ENCODE measurements at places on chromosomes 5 and 9. TPM values are rescaled to one million over a fixed set of nuclear protein-coding genes. Genes with fewer than 3 reads are reported as not detected.
A peak's percentile ranks its signal among the peaks of the same experiment; 100 is the strongest.

DNA sequence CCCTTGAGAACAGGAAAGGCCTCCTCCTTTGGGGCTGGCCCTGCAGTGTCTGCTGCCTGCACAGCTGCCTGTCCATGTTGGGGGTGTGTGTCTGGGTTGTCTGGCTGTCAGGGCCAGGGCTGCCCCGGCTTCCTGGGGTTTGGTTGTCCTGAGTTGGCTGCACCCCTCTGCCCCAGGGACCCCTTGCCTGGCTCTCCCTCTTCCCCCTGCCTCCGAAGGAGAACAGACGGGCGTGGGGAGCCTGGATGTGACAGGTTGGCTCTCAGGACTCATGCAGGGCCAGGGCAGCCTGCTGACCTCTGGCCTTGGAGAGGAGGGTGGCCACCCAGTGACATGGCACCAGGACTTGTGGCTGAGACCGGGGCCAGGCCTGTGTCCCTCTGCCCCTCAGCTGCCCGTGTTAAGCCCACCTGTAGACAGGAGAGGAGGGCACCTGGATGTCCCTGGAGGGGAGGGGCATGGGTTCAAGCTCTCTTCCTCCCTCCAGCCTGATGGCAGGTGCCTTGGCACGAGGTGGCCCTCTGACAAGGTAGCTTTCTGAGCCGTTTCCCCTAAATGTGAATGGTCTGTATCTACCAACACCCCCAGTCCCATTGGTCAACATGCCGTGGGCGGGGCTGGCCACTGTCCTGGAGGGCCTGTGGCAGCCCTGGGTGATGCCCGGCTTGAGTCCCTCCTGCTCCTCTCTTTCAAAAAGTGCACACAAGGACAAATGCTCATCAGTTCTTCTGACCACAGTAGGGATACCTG, 34.9 kb downstream of the WNK2 start:
- no peak for DNase-seq

GRCh38 chr5:136666970-136667620, 301.8 kb upstream of the TRPC7 start:
- no peak for DNase-seq

DNA sequence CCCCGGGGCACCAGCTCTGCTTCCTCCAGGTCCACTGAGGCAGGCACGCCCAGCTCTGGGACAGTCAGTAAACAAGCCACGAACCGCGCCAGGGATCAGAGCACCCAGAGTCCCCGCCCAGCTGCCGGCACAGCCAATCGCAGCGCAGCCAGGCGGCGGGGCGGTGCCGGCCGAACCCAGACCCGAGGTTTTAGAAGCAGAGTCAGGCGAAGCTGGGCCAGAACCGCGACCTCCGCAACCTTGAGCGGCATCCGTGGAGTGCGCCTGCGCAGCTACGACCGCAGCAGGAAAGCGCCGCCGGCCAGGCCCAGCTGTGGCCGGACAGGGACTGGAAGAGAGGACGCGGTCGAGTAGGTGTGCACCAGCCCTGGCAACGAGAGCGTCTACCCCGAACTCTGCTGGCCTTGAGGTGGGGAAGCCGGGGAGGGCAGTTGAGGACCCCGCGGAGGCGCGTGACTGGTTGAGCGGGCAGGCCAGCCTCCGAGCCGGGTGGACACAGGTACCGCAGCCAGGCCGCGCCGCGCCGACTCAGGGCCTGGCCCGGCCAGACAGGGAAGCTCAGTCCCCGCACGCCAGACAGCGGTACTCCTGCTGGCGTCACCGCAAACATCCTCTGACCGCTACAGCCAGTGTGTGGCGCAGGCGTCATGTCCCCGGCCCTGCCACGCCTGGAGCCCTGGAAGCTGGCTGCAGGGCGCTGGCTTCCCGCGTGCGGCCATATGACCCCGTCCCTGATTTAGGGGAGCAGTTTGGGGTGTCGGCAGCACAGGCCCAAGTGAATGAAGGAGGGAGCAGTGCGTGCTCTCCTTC, at the start of gene CTSL:
CTSL (plus strand) TSS at position 220 of the 810 bp plus-strand sequence. CDS start 1,485 bp downstream, outside the sequence.
- DNase-seq, result peak; percentile 52

DNA sequence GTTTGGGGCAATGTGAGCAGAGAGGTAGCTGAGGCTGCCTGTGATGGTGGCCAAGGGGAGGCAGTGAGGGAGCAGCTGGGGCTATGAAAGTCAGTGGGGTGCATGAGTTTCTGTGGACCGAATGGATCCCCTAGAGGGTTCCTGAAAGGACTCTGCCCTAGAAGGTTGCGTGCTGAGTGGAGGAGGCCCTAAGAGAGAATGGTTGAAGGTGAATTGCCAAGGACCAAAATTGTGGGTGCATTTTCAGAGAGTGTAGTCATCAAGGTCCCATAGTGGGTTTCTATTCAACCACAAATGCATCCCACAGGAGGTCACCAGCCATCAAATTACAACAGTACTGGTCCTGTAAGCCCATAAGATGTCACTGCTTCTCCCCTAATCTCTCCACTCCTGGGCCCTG, 298.3 kb downstream of the CDK5RAP2 start:
- no peak for DNase-seq

- no peak for DNase-seq
These were observed 48.2 kb downstream of the RASGEF1C start for GRCh38 chr5:180160789-180161188.

DNA sequence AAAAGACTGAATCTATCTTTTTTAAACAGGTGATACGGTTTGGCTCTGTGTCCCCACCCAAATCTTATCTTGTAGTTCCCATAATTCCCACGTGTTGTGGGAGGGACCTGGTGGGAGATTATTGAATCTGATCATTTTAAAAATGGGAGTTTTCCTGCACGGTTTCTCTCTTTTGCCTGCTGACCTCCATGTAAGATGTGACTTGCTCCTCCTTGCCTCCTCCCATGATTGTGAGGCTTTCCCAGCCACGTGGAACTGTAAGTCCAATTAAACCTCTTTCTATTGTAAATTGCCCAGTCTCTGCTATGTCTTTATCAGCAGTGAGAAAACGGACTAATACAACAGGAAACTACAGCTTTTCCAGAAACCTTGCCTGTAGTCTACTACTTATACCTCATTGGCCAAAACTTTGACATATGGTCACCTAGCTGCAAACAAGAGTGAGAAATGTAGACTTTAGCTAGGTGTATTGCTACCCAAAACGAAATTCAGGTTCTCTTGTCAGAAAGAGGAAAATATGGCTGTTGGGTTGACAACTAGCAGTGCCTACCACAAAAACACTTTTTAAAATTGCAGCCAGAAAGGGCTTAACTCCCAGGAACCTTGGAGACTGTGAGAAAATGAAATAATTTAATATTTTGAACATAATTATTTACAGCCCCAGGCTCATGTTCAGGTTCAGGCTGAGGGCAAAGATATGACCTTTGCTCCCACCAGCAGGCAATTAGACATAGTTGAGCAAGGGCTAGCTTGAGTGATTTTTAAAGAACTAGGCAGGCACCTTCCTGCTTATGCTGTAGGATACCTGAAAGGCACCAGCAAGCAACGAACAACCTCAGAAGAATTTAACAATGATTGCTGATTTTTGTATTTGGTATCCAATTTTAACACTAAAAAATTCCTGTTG, 7.4 kb upstream of the AGGF1 start:
- DNase-seq, result no peak

- no peak for DNase-seq
These were observed 157.0 kb upstream of the SMIM23 start for GRCh38 chr5:171628633-171628974.

GRCh38 chr5:105670596-105670995, 2000.1 kb downstream of the EFNA5 start:
- DNase-seq, result no peak

DNA sequence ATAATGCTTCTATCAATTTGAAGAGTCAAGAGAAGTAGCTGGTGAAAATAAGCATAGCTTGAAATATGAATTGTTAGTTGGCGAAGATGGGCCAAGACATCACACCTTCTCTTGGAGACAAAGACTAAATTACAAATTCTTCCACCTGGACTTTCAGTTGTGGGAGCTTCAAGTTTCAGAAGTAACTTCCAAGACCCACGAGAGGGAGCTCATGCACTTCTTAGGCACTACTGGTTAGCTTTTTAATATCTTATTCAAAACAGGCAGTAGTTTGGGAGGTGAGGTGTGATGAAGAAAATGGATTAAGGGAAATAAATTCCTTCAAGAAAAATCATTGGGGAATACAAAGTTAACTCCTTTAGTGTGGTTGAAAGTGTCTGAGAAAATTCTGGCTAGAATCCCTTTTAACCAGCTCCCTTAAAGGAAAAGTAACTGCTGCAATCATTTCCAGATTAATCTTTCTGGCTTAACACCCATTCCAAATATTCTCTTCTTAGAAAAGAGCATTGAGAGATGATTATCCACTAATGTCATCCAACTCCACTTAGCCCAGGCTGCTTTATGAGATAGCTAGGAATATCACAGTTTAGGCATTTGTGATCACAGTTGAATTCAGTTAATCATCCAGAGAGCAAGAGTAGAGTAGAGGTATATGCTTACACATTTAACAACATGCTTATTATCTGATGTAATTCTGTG, 139.5 kb upstream of the DMRTA1 start:
- no peak for DNase-seq

GRCh38 chr5:176633598-176633997, 3.1 kb downstream of the EIF4E1B start:
- DNase-seq, result no peak

DNA sequence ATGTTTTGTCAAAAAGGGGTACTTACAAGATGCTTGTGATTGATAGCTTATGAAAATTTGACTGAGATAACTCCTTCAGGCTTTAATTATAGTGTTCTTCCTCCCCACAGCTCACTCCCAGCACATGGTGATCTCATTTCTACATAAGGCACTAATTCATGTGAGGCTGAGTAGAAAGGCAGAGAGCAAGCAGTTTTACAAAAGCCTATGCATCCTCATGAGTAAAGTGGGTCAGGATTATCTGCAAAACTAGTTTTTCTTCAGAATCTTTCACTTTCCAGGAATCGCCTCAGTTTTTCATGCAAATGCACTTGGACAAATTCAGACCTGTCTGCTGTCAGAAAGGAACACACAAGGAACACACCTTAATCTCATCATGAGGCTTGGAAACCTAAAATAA, 92.1 kb upstream of the FBN2 start:
- DNase-seq, result no peak

DNA sequence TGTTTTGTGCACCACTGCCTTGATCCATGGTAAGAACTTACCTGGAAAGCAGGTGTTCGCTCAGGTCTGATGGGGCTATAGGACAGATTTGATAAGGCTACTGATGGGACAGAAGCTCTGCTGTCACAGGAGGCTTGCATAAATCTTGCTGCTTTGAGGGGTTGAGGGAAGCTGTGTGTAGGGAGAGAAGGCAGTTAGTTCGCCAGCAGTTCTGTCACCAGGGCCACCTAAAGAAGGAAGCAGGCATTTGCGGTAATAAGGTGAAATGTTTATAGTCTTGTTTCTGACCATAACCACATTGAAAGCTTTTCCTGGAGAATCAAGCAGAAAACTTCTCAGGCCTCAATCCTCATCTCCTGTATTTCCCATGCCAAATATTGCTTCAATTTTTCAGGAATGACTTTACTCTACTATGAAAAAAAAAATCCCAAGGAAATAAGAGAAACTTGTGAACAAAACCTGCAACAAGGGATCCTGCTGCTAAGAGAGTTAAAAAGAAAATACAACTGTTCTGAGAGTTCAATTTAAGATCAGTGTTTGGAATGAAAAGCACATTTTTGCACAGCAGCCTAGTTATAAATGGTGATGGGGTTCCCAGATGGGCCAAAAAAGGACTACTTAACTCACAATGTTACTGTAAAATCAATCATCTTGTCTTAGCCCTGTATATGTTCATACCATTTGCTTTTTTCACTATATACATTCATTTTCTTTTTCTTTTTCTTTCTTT, 122.0 kb upstream of the RANBP3L start:
- DNase-seq, result no peak

GRCh38 chr9:137376386-137376785, 46.6 kb downstream of the EXD3 start:
- DNase-seq, result no peak

DNA sequence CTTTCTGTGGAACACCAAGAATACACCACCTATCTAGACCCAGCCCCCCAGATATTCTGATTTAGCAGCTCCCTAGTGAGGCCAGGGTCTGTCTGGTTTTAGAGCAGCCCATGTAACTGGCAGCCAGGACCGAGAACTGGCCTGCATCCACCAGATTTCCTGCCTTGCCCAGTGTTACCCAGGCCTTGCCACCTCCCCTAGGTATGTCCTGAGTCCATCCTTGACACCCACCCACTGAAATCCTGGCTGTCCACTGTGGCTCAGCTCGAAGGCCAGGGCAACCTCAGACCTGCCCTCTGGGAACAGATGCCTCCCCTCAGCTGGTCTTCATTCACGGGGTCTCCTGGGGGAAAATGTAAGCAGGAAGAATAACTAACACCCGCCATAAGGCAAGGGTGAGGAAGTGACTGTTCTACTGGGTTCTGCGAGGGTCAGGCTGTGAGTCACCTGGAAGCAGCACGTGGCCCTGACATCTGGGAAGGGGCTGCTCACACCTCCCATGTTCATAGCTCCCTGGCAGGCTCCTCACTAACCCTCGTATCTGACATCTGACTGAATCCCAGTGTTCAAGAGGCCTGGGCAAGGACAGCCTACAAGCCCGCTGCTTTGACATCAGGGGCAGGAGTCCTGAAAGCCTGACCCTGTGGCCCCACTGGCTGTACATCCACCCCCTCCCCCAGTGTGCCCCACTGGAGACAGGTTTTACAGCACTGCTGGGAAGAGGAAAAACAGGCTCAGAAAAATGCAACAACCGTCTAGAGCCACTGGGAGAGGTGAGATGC, 72.7 kb downstream of the SEMA4D start:
- DNase-seq, result no peak

GRCh38 chr5:67187006-67187715, 9.4 kb downstream of the CD180 start:
- DNase-seq, result no peak

GRCh38 chr5:160357394-160357793, 13.0 kb downstream of the C1QTNF2 start:
- DNase-seq, result no peak

GRCh38 chr9:124800306-124801259, 23.6 kb downstream of the OLFML2A start:
- no peak for DNase-seq

- DNase-seq, result no peak
These were observed 142.7 kb upstream of the ADAMTSL1 start for GRCh38 chr9:18331310-18331684.

GRCh38 chr5:36089989-36090388, 23.3 kb upstream of the UGT3A2 start:
- DNase-seq, result no peak

SPINK6 gene
- polyA plus RNA-seq, result not detected

CDH9 gene
- polyA plus RNA-seq, result not detected

LTC4S gene
- polyA plus RNA-seq, result 0.88 TPM

BSPRY gene
- not detected for polyA plus RNA-seq

CYSRT1 gene
- polyA plus RNA-seq, result 0.58 TPM

ADAMTSL2 gene
- not detected for polyA plus RNA-seq

SHISAL2B gene
- not detected for polyA plus RNA-seq

TAF11L5 gene
- polyA plus RNA-seq, result not detected

LHX2 gene
- polyA plus RNA-seq, result 0.11 TPM

SOWAHA gene
- not detected for polyA plus RNA-seq

WDR31 gene
- polyA plus RNA-seq, result 2.0 TPM

Measured in BJ (cell line).